ENCODE measurements at places on chromosomes 13 and 19. TPM values are rescaled to one million over a fixed set of nuclear protein-coding genes. Genes with fewer than 3 reads are reported as not detected.

MEIOSIN gene
- not detected for total RNA-seq

DNA sequence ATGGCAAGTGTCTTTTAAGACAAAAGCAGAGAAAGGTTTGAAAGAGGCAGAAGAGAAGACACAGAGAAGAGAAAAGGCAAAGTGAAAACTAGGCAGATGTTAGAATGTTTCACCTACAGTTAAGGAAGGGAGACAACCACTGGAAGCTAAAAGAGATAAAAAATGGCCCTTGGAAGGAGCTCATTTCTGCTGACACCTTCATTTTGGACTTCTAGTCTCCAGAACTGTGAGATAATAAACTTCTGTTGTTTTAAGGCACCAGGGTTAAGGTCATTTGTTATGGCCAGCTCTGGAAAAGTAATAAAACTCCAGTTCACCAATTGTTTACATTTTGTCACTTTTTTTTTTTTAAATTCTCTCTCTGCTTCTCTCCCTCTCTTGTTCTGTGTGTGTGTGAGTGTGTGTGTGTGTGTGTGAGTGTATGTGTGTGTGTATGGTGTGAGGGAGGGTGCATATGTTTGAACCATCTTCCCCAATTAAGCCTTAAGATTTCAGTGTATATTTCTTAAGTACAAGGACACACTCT is 374.6 kb downstream of the DACH1 start:
- no peak overlapping the region for H3K27ac ChIP-seq
- H3K36me3 ChIP-seq, result no peaks in the 10 kb centered on the region
- no peaks in the 10 kb centered on the region for H3K4me1 ChIP-seq
- H3K4me3 ChIP-seq, result no peak overlapping the region

DNA sequence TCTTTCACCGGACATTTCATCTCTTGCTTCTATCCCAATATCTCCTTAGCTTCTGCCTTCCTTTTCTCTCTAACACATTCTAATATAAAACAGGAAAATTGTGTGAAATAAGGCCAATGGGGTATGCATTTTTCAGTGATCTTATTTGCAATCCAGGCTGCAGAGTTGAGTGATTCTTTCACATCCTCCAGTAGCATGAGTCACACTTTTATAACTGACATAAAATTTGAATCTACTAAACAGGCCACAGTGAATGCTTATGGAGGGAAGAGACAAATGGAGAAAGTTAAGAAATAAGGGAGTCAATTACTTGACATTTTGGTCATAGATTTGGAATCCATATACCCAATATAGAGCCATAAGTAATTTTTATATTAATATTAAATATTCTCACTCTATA is 1037.0 kb upstream of the SPRY2 start:
- H3K36me3 ChIP-seq, result no peaks in the 10 kb centered on the region
- H3K4me1 ChIP-seq, result no peaks in the 10 kb centered on the region
- no peaks in the 10 kb centered on the region for H3K27me3 ChIP-seq
- no peak for DNase-seq
- H3K4me3 ChIP-seq, result no peak overlapping the region
- no peak overlapping the region for H3K27ac ChIP-seq

GRCh38 chr13:30848332-30849027 is 57.6 kb upstream of the MEDAG start:
- H3K4me1 ChIP-seq, result peaks cover 22% of the 10 kb centered on the region
- H3K27ac ChIP-seq, result no peak overlapping the region
- no peak for DNase-seq
- H3K36me3 ChIP-seq, result no peaks in the 10 kb centered on the region

DNA sequence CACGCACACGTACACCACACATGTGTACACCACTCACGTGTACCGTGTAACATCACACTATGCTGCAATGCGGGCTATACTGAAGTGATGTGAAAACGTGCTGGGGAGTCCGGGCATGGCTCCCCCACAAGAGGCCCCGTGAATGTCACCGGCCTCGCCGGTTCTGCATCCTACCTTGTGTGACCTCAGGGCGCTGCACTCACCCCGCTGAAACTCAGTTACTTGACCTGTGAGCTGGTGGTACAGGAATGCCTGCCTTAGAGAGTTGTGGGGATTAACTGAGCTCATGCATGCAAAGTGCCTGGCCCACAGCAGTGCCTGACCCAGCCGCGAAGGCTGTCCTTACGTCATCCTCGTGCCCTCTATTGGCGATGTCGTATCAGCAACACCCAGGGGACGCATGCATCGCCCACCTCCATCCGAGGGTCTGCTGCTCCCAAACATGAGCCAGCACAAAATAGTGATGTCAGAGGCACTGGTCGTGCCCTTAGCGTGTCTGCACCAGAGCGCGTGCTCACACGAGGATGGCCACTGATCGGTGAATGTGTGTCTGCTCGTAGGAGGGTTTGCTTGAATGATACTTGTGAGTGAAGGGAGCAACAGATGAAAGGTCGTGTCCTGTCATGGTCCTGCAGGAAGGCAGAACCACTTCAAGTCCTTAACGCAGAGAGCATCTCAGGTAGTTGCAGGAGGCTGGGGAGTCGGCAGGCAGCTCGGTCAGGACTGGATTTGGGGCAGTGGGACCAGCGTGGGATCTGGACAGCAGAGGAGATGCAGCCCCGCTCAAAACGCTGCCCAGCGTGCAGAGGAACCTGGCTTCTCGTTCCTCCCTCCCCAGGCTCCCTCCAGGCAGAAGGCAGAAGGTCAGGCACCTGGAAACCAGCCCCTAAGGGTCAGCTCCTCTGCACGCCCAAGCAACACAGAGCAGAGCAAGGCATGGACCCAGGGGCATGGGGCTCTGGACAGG is 126.2 kb upstream of the SPACA7 start:
- H3K4me3 ChIP-seq, result no peak overlapping the region
- no peak overlapping the region for H3K27ac ChIP-seq
- DNase-seq, result no peak
- no peaks in the 10 kb centered on the region for H3K36me3 ChIP-seq

GRCh38 chr13:24152292-24153214 is 8.0 kb upstream of the SPATA13 start:
- no peak overlapping the region for H3K27ac ChIP-seq
- no peaks in the 10 kb centered on the region for H3K27me3 ChIP-seq
- no peak overlapping the region for H3K4me3 ChIP-seq
- no peaks in the 10 kb centered on the region for H3K4me1 ChIP-seq
- DNase-seq, result no peak
